Thyroid gland (tissue), 4 donors: ENCODE measurements at places on chromosomes 6 and 20.
A peak's percentile ranks its signal among the peaks of the same experiment; 100 is the strongest.

GRCh38 chr6:129940454-129941195, 77.8 kb upstream of the L3MBTL3 start:
- no peak overlapping the region for H3K27ac ChIP-seq
- H3K4me3 ChIP-seq = no peak overlapping the region
- H3K4me1 ChIP-seq = no peaks in the 10 kb centered on the region
- no peak for DNase-seq
- H3K36me3 ChIP-seq = no peaks in the 10 kb centered on the region

GRCh38 chr6:65708162-65708561, 1.1 kb upstream of the EYS start:
- no peak overlapping the region for H3K4me3 ChIP-seq
- H3K27me3 ChIP-seq = no peaks in the 10 kb centered on the region
- no peak overlapping the region for H3K27ac ChIP-seq

DNA sequence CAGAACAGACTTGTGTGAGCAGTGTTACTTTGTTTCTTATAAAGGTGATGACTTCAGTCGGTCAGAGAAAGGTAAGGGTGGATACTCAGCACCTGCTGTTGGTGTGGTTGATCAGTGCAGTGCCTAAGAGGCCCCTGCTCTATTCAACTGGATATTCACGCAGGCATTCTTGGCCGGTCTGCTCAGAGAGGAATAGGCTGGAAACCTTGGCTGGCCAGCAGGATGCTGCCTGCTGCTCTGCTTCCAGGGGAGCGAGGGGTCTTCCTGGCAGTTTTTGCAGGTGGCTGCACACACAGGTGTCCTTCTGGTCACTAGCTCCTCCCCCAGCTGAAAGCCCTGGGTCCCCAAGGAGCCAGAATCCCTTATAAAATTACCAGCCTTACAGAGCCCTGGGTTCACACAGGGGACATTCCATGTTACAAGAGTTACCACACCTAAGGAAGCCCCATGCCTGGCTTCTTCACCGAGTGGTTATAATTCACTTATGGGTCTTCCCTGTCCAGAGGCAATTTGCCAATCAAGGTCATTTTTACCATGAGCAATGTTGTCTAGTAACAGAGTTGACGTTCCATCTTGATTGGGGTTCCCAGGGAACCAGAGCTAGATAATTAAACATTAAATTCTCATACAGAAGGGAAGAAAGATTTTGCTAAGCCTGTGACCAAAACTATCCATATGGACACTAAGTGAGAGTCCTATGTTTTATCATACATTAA, 16.4 kb downstream of the SYNJ2 start:
- H3K4me1 ChIP-seq = peaks cover 11% of the 10 kb centered on the region
- DNase-seq = no peak
- no peak overlapping the region for H3K4me3 ChIP-seq
- H3K36me3 ChIP-seq = no peaks in the 10 kb centered on the region

DNA sequence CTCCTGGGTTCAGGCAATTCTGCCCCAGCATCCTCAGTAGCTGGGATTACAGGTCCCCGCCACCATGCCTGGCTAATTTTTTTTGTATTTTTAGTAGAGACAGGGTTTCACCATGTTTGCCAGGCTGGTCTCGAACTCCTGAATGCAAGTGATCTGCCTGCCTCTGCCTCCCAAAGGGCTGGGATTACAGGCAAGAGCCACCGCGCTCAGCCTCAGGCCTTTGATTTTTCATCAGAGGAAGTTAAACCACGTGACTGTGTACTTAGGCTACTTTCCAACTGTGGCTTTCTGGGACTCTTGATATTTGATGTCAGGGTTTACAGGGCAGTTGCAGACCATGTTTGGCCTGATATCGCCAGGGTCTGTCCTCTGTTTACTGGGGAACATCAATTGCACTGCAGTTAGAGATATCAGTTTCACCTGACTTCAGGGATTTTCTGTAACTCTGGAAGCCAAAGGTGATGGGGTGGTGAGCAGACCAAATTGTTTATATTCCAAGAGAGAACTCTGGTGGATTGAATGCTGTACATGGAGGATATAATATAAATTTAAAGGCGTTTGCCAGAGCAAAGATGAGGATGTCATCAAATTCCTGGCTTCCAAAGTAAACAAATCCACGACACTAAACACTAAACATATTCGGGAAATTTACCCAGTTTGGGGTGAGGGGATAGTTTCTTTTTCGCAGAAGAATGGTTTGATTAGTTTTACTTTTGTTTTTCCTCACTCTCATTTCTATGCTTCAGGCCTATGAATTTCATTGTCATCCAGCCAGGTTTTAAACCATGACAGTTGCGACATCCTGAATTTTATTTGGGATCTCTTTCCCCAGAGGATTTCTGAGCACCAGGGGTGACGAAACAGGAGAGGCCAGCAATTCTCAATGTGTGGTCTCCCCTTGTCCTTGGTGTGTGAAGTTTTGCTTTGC, 4.2 kb downstream of the PSMF1 start:
- no peak overlapping the region for H3K4me3 ChIP-seq
- peak overlapping the region; percentile 50 for H3K27ac ChIP-seq
- peaks cover 45% of the 10 kb centered on the region for H3K4me1 ChIP-seq
- H3K27me3 ChIP-seq = no peaks in the 10 kb centered on the region
- DNase-seq = peak; percentile 26
- H3K36me3 ChIP-seq = peaks cover 19% of the 10 kb centered on the region

- no peak overlapping the region for H3K4me3 ChIP-seq
- H3K27me3 ChIP-seq = no peaks in the 10 kb centered on the region
- no peaks in the 10 kb centered on the region for H3K36me3 ChIP-seq
- H3K4me1 ChIP-seq = no peaks in the 10 kb centered on the region
Observed at GRCh38 chr6:140256248-140256647, 881.8 kb upstream of the CITED2 start.

DNA sequence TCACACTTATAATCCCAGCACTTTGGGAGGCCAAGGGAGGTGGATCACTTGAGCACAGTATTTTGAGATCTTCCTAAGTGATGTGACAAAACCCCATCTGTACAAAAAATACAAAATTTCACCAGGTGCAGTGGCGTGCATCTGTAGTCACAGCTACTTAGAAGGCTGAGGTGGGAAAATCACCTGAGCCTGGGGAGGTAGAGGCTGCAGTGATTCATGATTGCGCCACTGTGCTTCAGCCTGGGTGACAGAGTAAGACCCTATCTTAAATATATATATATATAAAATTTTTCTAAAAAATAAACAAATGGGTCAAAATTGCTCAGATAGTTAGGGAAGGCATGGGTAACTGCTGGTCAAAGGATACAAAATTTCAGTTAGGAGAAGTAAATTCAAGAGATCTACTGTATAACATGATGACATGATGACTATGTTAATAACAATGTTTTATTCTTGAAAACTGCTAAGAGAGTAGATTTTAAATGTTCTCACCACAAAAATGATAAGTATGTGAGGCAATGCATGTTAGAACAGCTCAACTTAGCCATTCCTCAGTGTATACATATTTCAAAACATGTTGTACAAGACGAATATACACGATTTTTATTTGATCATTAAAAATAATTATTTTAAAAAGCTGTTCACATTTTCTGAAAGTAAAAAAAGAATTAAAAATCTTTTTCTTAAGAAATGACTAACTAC, 24.4 kb downstream of the TBC1D32 start:
- peak; percentile 12 for DNase-seq
- no peak overlapping the region for H3K4me3 ChIP-seq
- H3K4me1 ChIP-seq = no peaks in the 10 kb centered on the region
- H3K36me3 ChIP-seq = no peaks in the 10 kb centered on the region
- no peak overlapping the region for H3K27ac ChIP-seq

- no peaks in the 10 kb centered on the region for H3K27me3 ChIP-seq
- no peak for DNase-seq
- H3K4me1 ChIP-seq = peaks cover 4% of the 10 kb centered on the region
- H3K4me3 ChIP-seq = no peak overlapping the region
- no peak overlapping the region for H3K27ac ChIP-seq
Observed at GRCh38 chr6:3711776-3712175, 39.7 kb downstream of the PXDC1 start.

GRCh38 chr20:63941282-63942081, 14.7 kb downstream of the UCKL1 start:
- H3K27ac ChIP-seq = no peak overlapping the region
- no peaks in the 10 kb centered on the region for H3K4me1 ChIP-seq
- no peak overlapping the region for H3K4me3 ChIP-seq
- H3K36me3 ChIP-seq = peaks cover 37% of the 10 kb centered on the region
- H3K27me3 ChIP-seq = no peaks in the 10 kb centered on the region

- H3K36me3 ChIP-seq = no peaks in the 10 kb centered on the region
- no peaks in the 10 kb centered on the region for H3K27me3 ChIP-seq
- no peak within 1 kb of the TSS for H3K27ac ChIP-seq
- peak; percentile 57 for DNase-seq
Observed at GRCh38 chr6:17101422-17102257, at the start of gene STMND1. Gene STMND1 (plus strand): TSS chr6:17102050. CDS start chr6:17102258, 208 bp downstream.

DNA sequence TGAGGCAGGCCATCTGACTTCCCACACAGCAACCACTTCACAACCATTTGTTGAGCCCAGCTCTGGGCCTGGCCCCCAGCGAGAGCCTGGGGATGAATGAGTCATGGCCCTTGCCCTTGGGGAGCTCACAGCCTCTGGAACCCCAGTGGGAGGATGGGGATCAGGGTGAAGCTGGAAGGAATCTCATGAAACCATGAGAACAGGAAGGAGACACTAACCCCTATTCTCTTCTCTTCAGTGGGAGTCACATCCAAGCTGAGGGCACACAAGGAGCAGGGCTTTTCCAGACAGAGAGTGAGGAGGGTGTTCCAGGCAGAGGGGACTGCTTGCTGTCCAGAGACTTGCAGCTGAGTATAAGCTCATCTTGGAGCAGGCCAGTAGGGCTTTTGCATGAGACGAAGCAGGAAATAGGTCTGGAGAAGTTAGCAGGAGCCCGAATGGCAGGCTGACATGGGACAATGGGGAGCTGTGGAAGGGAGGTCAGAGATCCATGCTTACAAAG, 7.5 kb downstream of the FOXS1 start:
- H3K4me3 ChIP-seq = no peak overlapping the region
- DNase-seq = no peak
- no peak overlapping the region for H3K27ac ChIP-seq

DNA sequence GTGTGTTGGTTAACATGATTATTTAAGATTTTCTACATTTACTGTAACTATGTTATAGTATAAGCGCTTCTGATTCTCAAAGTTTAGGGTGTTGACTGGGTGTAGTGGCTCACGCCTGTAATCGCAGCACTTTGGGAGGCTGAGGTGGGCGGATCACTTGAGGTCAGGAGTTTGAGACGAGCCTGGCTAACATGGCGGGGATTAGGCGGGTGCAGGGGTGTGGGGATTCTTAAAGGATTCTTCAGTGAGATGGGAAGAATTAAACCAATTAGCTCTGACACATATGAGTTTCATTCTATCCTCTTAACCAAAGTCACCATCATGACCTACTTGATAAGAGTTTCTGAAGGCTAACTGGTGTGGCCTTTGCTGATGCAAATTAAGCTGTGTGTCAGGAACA, 39.2 kb downstream of the GSTA4 start:
- no peaks in the 10 kb centered on the region for H3K36me3 ChIP-seq
- H3K27me3 ChIP-seq = no peaks in the 10 kb centered on the region
- no peak overlapping the region for H3K4me3 ChIP-seq
- DNase-seq = no peak
- H3K27ac ChIP-seq = no peak overlapping the region

DNA sequence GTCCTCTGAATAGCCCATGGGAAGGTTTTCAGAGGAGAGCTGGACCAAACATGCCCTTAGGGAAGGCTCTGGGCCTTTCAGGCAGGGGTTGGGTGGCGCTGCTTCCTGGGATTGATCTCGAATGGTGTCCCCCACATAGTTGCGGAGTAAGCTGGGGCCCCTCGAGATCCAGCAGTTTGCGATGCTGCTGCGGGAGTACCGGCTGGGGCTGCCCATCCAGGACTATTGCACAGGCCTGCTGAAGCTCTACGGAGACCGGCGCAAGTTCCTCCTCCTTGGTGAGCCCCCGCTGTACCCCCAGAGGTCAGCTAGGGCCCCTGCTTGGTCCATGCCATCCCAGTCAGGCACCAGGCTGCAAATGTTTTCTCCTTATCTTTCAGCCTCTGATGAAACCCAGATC, 19.3 kb downstream of the CCM2L start:
- H3K4me1 ChIP-seq = peaks cover 5% of the 10 kb centered on the region
- H3K36me3 ChIP-seq = no peaks in the 10 kb centered on the region
- no peak overlapping the region for H3K4me3 ChIP-seq
- no peak for DNase-seq
- no peaks in the 10 kb centered on the region for H3K27me3 ChIP-seq
- H3K27ac ChIP-seq = no peak overlapping the region

- H3K4me1 ChIP-seq = no peaks in the 10 kb centered on the region
- H3K27me3 ChIP-seq = no peaks in the 10 kb centered on the region
- H3K27ac ChIP-seq = no peak overlapping the region
- H3K4me3 ChIP-seq = no peak overlapping the region
- no peaks in the 10 kb centered on the region for H3K36me3 ChIP-seq
Observed at GRCh38 chr20:1415667-1416468, 23.0 kb upstream of the FKBP1A start.

DNA sequence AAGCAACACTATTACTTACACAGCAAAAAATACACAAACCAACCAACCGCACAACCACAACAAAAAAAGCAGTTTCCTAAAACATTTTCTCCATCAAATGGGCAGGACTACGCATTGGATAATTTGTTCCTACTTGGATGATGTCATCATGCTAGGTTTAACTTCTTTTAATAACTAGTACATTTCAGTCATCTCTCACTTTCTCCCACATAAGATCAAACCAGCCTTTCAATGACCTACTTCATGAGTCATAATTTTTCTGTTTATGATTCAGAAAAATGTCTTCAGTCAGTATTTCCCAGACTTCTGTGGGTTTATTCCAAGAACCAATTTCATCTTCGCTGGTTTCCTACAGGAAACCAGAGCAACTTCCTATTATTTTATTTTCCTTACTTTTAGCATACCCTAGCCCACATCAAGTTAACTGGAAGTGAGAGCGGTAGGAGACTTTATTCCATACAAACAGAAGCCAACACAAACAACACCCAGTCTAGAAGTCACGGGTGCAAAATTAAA, 134.2 kb downstream of the GMDS start:
- H3K4me3 ChIP-seq = no peak overlapping the region
- no peak overlapping the region for H3K27ac ChIP-seq
- no peak for DNase-seq

GRCh38 chr6:20092071-20092566, 120.2 kb downstream of the MBOAT1 start:
- H3K27ac ChIP-seq = no peak overlapping the region
- H3K4me1 ChIP-seq = peaks cover 4% of the 10 kb centered on the region
- no peak overlapping the region for H3K4me3 ChIP-seq

DNA sequence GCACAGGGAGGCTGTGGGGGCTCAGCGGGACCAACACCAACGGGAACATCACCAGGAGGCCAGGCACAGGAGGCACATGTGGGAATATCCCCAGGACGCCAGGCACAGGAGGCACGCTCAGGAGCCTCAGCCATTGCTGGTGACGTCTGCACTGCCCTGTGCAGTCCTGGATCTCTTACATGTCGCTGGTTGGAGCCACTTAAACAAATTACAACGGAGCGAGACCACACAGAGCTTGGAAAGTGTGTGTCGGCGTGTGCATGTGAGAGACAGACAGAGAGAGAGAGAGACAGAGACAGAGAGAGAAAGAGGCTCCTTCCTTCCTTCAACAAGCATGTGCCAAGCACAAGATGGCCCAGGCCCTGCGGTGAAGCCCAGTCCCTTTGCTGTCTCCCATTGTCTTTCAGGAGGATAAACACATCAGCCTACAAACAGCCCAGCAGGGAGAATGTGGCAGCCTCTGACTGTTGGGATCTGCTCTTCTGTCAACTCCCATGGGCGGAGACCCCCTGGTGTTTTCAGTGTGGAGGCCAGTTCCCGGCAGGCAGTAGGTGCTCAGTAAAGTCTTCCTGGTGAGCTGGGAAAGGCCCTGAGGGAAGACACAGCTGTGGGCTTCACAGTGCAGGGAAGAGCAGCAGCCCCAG, 112.7 kb upstream of the THBS2 start:
- no peaks in the 10 kb centered on the region for H3K36me3 ChIP-seq
- H3K4me3 ChIP-seq = no peak overlapping the region
- no peak for DNase-seq
- H3K27ac ChIP-seq = no peak overlapping the region
- H3K4me1 ChIP-seq = no peaks in the 10 kb centered on the region
- H3K27me3 ChIP-seq = no peaks in the 10 kb centered on the region
